Kidney capillary endothelial cell (primary cell): ENCODE measurements at places on chromosomes 5 and 9.

DNA sequence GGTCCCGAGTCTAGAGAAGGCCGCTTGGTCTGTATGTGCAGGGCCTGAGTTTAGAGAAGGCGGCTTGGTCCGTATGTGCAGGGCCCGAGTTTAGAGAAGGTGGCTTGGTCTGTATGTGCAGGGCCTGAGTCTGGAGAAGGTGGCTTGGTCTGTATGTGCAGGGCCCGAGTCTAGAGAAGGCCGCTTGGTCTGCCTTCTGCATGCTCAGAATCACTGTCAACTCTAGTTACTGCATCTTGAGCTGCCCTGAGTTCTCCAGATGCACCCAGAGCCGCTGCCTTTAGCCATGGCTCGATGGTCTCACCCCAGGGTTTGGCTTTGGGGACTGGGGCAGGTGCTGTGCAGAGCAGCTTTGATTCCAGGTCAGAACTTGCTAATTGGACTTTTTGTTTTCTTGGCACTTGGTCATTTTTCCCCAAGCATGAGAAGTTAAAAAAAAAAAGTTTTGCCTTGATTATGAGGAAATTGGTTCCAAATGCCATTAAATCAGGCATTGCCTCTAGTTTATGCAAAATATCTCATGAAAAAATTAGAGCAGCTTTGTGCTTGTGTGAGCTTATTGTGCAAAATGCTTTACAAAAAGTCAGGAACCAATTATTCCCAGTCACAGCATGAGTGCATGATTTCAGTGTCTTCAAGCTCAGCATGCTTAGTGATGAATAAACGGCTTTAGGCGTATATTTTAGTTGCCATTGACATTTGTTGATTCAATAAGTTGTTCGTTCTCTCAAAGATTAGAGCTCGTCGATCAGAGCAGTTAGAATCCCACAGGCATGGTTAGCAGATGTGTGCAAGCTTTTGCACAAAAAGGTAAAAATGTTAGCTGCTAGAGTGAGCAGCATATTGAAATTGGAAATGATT, 25.4 kb upstream of the EXOC3 start:
- DNase-seq = no peak

- DNase-seq = no peak
Observed at GRCh38 chr5:130455175-130455574, 550.9 kb downstream of the CHSY3 start.

DNA sequence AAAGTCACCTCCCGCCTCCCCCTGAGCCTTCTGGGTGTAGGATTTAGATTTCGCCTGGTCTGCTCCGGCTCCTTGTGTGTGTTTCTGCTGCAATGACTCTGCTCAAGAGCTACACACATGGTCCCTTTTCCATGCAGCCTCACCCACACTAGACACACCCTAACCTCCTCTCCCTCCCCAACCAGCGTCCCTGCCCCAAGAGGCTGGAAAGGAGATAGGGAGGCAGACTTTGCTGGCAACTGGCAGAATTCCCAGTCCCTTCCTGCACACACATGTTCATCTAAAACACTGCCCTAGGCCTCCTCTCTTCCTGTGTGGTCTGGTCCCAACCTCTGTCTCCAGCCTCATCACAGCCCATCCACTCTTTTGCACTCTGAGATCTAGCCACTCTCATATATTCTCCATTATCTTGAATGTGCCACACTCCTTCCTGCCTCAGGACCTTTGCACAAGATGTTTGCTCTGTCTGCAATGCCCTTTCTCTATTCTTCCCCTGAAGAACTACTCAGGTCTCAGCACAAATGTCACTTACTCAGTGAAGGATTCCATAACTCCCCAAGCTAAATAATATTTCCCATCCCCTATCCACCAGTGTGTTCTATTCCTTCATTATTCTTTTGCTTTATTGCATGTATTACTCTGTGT, 253.8 kb downstream of the CDK5RAP2 start:
- no peak for DNase-seq

DNA sequence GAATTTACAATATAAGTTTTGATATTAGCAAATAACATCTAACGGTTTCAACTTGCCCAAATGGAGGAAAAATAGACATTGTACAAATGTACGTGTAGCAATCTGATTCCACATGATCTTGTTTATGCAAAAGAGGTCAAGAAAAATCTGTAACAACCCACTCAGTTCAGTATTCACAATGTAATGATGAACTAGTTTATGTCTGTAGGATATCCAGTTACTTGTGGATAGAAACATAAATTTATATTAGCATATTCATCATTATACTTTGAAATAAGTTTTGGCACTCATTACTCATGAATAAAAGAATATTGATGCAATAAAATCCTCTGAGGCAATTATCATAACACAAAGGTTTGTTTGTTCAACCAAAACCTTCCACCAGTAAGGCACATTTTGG, 28.1 kb downstream of the PLK2 start:
- DNase-seq = no peak

DNA sequence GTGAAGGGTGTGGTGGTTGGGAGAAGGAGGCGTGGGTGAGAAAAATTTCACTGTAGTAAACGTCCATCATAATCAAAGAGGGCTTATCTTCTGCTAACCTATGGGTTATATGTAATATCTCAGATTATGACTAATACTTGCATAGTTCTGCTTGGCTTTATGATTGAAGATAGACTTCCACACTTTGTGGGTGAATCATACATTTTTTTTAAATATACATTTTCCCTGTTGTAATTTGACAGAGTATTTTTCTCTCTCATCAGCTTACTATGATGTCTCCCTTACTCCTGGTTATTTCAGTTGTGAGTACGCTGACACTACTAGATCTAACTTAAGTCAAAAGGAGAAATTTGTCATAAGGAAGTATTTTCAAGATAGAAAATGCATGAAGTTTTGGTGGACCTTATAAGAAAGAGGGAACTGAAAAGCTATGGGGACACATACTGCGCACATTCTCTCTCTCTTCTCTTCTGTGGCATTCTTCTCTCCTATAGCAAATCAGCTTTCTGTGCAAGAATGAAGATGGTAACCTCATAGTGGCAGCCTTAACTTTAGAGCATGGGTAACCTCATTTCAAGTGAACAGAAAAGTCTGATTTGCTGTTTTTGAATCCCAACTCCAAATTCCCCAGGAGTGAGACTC, 4.9 kb upstream of the JAK2 start:
- DNase-seq = no peak
